ENCODE measurements at places on chromosomes 6 and 20. TPM values are rescaled to one million over a fixed set of nuclear protein-coding genes. Genes with fewer than 3 reads are reported as not detected.

Gene HTR1B
- total RNA-seq = 0.22 TPM

Gene ENPP1
- total RNA-seq = 68.5 TPM

Gene PAQR8
- total RNA-seq = 5.4 TPM

Gene STX11
- 0.91 TPM for total RNA-seq

Gene EPHA7
- not detected for total RNA-seq

Gene RBM12
- total RNA-seq = 77.0 TPM

Gene HLA-DQA2
- not detected for total RNA-seq

Gene GSTA2
- total RNA-seq = not detected

Gene ATP9A
- 26.3 TPM for total RNA-seq
